ENCODE measurements at places on chromosomes 7 and 10.

- no peak for DNase-seq
These were observed 594.9 kb downstream of the REEP3 start for GRCh38 chr10:64115908-64116643.

DNA sequence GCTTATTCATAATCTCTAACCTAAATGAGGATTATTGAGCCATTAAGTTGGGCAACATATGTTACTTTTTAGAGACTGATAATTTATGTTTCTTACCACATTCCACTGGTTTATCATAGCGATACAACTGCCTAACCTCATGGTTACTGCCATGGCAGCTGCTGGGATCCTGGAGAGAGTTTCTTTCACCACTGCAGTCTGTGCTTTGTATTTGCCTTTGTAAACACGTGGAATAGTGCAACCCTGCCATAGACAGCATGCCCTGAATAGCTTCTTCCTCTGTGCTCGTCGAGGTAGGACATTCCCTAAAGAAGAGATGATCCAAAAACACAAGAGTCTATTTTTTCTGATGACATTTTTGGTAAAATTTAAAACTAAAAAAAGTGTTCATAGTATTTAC is 33.7 kb upstream of the PARP12 start:
- no peak for DNase-seq

DNA sequence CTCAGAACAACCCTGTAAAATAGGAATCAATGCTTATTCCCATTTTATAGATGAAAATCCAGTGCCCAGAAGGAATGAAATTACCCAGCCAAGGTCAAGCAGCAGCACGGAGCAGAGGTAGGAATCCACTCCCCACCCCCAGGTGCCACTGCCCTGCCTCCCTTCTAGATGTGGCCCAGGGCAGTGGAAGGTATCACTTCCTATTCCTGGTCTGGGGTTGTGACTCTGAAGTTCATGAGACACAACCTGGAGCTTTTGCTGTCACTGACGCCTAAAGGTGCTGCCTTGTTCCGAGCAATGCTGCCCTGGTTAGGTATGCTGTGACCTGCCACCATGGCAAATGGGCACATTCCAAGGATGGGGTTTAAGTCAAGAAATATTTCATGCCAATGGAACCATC is 53.6 kb downstream of the PIK3AP1 start:
- DNase-seq: no peak

DNA sequence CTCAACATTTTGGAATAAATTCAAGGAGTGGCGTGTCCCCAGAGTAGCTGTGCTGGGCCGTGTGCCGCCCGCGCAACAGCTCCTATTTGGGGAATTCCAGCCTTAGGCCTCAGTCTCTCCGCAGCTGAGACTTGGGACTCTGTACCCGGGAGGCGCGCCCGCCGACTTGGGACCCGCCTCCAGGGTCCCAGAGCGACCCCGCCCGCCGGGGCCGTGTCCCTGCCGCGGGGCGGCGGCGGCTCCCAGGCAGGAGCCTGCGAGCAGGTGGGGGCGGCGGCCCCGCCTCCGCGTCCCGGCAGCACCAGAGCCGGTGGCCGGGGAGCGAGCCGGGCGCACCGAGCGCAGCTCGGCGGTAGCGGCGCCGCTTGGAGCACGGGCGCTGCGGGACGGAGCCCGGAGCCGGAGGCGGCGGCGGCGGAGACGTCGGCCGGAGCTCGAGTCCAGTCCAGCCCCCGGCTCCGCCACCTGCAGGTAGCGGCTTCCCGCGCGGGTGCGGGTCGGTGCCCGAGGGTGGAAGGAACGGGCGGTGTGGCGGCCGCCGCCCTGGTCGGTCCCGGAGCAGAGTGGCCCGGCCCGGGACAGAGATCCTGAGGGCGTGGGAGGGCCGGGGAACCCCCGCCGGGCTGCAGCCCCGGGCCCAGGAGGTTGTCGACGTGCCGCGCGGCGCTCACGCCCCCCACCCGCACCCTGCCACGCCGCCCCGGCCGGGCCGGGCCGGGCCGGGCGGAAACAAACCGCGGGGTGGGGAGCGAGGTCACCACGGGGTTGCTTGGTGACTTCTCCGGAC is at the start of gene WIPF3:
Gene WIPF3 (plus strand): TSS at position 301 of the 787 bp plus-strand sequence. CDS start 28,217 bp downstream, outside the sequence.
- DNase-seq: no peak

DNA sequence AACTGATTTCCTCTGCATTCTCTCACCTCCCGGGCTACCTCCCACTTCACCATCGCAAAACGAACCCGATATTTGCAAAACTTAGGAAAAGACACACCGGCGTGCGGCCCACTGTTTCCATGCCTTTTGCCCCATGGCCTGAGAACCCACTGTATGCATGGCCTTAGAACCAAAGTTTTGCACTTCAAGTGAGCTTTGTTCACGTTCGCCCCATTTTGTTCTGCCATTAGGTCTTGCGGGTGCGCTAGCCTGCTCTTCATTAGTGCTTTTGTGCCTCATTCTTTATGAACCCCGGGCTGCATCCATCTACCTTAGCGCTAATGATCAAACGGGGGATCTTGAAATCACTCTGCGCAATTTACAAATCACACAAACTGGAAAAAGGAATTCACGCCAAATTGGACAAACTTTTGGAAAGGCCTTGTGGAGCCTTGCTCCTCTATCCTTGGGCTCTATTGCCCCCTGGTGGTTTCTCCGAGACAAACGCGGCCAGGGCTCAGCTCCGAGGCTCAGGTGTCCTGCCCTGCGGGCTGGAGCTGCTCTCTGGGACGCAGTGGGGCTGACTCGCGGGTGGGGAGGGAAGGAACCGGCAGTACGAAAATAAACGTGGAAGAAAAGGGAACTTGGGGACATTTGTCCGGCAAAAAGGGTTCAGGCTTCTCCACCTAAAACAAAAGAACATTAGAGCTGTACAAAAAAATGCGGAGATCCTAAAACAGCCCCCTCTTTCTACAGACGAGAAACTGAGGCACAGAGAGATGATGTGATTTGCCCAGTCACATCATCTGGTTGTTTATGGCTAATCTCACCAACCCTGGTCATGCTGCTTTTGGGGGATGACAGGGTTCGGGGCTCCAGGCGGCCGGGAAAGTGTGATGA is 300.4 kb upstream of the NFE2L3 start:
- peak; percentile 41 for DNase-seq
